ENCODE measurements at places on chromosomes 5 and 9. TPM values are rescaled to one million over a fixed set of nuclear protein-coding genes. Genes with fewer than 3 reads are reported as not detected.

Gene MSMP
- total RNA-seq: 0.43 TPM

Gene PCDHB5
- total RNA-seq: 2.2 TPM

Gene SUSD1
- 31.6 TPM for total RNA-seq

Gene SPEF2
- 2.0 TPM for total RNA-seq

Gene TMEFF1
- 5.2 TPM for total RNA-seq

Gene SV2C
- not detected for total RNA-seq

Gene FAM78A
- 0.69 TPM for total RNA-seq

Gene PDE4D
- total RNA-seq: 22.2 TPM

Gene GLDC
- 0.33 TPM for total RNA-seq

Gene DAB2
- total RNA-seq: 135 TPM

Gene CYLC2
- total RNA-seq: not detected

Gene TTC39B
- 19.8 TPM for total RNA-seq

Gene BHMT
- not detected for total RNA-seq
